ENCODE measurements at places on chromosomes 3 and 15.

DNA sequence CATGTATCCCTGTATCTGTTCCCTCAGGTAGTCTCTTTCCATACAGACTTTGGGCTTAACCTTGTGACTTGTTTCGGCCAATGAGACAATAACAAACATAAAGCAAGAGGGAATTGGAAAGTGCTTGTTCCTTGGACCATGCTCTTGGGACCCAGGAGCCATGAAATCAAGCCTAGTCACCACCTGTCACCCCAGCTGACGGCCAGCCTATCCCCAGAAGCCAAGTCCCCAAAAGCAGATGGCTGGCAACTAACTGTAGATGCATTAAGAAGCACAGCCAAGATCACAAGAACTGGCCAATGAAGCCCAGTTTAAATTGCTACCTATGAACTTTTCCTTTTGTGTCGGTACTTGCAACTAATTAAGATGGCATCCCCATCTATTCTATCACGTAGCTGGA lies 822.0 kb downstream of the CADM2 start:
- DNase-seq: no peak

GRCh38 chr3:15651396-15651795 lies 49.9 kb downstream of the BTD start:
- no peak for DNase-seq

GRCh38 chr3:196513697-196514349 lies 1.3 kb downstream of the SMCO1 start:
- DNase-seq: no peak

DNA sequence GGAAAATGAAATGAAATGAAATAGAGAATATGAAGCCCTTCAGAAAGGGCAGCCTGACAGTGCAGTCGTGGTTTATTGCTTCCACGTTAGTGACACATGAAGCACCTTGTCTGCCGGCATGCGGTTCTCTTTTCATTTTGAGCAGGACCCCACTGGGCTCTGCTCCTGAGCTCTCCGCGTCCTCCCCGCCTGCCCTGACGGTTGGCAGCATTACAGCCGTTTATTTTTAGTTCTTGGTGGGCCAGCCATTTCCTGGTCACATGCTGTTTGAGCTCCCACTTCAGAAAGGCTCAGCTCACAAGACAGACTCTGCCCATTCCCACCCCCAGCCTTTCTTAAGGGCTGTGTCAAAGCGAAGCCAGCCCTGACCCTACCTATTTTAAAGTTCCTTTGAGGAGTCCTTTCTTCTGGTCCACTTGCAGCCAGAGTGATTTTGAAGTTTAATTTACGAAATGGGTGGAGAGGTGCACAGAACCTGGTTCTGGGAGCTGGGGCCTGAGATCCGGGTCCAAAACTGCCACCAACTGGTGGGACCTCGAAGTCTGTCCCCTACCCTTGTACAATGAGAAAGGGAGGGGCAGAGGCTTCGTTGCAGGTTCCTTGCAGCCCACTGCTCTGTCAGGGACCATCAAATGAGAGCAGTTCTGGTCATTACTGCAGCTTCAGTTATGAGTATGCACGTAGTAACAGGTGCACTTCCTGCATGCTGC lies 60.1 kb downstream of the MGLL start:
- DNase-seq: peak; percentile 67

DNA sequence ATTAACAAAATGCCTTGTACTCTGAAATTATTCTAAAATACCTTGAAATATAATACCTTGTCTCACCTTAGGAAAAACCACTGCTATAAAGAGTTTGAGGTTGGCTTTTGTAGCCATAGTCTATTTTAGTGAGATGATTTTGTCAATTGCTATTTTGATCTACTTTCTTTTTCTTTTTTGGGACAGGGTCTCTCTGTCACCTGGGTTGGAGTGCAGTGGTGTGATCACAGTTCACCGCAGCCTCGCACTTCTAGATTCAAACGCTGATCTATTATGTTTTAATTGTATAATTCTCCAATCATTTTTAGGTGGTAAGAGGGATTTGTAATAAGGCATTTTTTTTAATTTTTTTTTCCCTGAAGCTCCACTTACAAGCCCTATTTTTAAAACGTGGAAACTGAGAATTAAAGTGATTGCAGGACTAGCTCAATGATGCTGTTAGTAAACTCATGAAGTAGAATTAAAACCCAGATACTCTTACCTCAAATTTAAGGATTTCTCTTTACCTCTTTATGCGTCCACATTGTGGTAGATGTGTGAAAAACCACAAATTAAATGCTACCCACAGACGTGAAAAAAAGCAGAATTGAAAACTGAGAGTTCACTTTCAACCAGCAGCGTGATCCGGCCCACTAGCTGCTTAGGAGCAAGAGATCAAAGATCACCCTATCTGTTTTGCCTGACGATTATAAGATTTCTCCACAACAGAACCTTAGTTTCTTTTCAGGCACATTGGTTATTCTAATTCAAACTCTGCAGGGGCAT lies 384.2 kb downstream of the CGGBP1 start:
- no peak for DNase-seq

- DNase-seq: no peak
These were observed 35.6 kb downstream of the TMCC1 start for GRCh38 chr3:129857899-129858298.

- no peak for DNase-seq
These were observed 63.3 kb downstream of the RPL22L1 start for GRCh38 chr3:170806676-170807075.

DNA sequence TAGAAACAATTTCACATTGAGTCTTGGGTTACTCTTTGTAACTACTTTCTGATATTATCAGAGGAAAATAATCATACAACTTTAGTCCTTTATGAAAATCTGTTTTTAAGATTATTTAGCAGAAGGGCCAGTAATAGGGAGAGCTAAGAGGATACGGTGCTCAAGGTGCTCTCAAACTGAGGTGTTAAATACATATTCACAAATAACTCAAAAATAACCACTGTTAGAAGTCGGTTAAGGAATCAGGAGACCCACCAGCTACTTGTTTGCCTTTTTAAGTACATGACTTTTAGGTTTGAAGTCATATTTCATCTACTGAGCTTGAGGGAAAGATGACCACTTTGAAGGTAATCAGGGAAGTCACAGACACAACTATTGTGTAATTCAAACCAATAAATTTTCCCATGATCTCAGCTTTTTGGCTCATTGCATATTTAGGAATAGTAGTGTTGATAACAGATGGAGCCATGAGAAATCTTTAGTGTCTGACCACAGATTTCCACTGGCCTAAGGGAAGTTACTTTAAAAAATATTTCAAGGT lies 1.4 kb upstream of the RSRC1 start:
- no peak for DNase-seq

GRCh38 chr3:178117641-178118040 lies 418.6 kb upstream of the KCNMB2 start:
- DNase-seq: no peak

DNA sequence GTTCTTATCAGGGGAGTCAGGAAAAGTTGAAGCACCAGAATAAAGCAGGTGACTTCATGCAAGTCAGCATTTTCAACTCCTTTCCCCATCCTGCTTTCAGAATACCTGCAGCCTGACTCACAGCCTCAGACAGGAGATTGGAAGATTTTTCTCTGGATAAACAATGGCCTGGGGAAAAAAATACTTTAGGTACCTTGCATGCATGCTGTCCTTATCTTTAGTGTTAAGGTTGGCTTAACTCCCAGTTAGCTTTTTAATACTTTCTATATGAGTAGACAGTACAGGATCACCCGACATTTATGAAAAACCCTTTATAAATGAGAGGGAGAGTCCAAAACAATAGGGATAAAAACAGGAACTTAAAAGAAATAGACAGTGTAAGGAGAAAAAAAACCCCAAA lies 53.6 kb downstream of the PAK2 start:
- no peak for DNase-seq

GRCh38 chr3:147418808-147419701 lies 9.9 kb downstream of the ZIC1 start:
- peak; percentile 90 for DNase-seq

- DNase-seq: no peak
These were observed 970 bp downstream of the DPPA4 start for GRCh38 chr3:109336291-109336861.

GRCh38 chr3:155368786-155369185 lies 75.3 kb upstream of the STRIT1 start:
- DNase-seq: no peak

GRCh38 chr15:31263751-31264558 lies 62.7 kb upstream of the KLF13 start:
- DNase-seq: peak; percentile 61

DNA sequence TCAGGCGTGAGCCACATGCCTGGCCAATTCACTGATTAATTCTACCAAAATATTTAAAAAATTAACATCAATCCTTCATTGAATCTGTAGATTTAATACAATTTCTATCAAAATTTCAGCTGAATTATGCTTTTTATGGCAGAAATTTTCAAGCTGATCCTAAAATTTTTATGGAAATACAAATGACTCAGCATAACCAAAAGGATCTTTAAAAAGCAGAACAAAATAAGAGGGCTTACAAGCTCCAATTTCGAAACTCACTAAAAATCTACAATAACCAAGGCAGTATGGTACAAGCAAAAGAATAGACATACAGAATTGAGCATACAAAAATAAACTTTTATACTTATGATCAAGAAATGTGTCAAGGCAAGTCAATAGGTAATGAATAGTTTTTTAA lies 180.4 kb upstream of the CTNNB1 start:
- DNase-seq: no peak

GRCh38 chr15:53328341-53328740 lies 431.1 kb downstream of the WDR72 start:
- no peak for DNase-seq

- DNase-seq: peak; percentile 19
These were observed 89.0 kb downstream of the CHSY1 start for GRCh38 chr15:101162701-101163483.

DNA sequence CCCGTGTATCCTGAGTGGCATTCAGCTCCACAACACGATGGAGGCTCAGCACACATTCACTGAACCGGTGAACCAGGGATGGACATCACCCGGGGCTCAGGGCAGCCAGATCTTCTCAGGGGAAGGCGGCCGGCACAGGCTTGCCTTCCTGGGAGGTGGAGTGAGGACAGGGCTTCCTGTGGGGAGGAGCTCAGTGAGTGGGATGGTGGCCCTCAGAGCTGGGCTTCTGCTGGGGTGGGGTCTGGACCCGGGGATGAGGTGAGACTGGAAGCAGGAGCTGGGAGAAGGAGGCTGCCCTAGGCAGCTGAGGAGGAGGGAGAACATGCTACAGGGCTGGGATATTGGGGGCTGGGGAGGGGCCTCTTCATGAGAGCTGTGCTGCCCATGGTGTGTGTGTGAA lies 58.5 kb upstream of the PRR23E start:
- DNase-seq: no peak

- no peak for DNase-seq
These were observed 67.5 kb downstream of the TMEM44 start for GRCh38 chr3:194565597-194566190.

- no peak for DNase-seq
These were observed 170.4 kb upstream of the IQSEC1 start for GRCh38 chr3:13243586-13243985.

GRCh38 chr3:193187070-193187722 lies 53.8 kb upstream of the PLAAT1 start:
- no peak for DNase-seq

GRCh38 chr15:101489237-101489598 lies 289 bp downstream of the PCSK6 start:
- no peak for DNase-seq

- no peak for DNase-seq
These were observed 67.0 kb downstream of the NOX5 start for GRCh38 chr15:69081310-69082004.

GRCh38 chr15:56052395-56053045 lies 59.1 kb upstream of the NEDD4 start:
- DNase-seq: peak; percentile 16

- DNase-seq: no peak
These were observed 31.6 kb downstream of the PGBD4 start for GRCh38 chr15:34133511-34133910.

DNA sequence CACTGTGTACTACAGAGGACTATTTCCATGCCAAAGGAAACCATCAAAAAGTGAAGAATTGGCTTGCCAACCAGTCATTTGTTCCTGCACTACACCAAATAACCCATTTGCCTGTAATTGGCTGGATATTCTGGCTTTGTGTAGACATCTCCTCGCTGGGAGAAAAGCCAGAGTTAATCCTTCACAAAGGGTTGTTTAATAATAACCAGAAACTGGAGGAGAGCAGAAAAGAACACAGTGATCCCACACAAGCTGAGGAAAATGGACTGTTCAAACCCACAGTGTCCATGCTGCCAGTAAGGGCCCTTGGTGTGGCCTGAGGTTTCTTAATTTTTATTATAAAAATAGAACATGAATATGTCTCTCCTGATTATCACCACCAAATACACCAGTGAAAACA lies 294.0 kb downstream of the RORA start:
- peak; percentile 63 for DNase-seq

GRCh38 chr15:70023064-70023768 lies 74.5 kb downstream of the TLE3 start:
- DNase-seq: no peak

DNA sequence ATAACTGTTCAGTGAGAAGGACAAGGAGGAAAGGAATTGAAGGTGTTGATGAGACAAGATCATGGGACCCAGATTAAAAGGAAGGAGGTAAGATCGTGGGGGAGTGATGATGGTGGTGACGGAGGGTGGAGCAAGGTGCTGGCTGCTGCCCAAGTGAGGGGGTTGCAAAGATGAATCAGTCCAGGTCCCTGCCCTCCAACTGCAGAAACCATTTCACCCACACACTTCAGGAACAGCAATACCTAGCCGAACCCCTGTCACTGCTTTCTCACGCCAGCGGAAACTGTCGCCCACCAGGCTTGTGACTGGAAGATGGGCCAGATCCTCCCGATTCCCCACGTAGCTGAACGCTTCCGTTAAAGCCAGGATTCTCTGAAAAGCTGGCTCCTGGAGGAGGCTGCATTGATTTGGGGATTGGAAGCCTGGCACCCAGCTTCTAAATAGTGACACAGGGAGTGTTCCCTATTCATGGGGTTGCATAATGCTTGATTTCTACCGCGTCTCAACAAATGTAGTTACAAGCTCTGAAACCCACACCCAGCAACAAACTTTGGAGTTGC lies 3.2 kb upstream of the LSG1 start:
- DNase-seq: no peak

DNA sequence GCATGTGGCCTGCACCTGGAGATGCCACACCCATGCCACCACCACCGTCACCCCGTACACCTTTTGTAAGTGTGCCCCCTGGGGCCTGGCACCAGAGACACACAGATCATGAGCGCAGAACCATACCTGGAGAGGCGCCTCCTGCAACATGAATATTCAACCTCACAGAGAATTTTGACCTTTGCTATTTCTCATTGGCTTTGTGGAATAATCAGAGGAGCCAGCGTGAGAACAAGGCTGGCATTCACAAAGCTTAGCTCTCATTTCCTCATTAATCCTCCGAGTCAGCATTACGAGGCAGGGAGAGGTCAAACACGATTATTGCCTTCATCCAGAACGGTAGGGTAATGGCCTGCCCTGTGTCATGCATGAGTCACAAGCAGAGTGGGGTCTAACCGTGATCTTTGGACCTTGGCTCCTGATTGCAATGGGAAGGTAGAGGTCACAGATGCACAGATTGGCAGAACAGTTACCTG lies 73.0 kb upstream of the POMGNT2 start:
- no peak for DNase-seq

DNA sequence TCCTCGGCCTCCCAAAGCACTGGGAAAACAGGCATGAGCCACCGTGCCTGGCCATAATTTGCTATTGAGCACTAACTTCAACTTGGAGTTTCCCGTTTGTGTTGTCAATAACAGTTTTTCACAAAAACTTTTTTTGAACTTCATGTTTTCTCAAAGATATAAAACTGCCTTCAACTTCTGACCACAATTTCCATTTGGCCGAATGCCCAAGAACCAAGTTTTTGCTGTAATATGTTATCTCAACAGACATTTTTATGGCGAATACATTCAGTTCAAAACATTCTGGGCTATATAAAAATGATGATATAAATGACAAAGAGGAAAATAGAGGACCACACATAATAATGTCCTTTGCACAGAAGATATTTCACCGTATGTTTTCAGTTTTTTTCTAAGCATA lies 56.4 kb downstream of the NEDD4 start:
- DNase-seq: no peak
